ENCODE measurements at places on chromosomes 12 and 14.

GRCh38 chr12:11906286-11906935, 164.3 kb upstream of the BCL2L14 start:
- no peak for DNase-seq

DNA sequence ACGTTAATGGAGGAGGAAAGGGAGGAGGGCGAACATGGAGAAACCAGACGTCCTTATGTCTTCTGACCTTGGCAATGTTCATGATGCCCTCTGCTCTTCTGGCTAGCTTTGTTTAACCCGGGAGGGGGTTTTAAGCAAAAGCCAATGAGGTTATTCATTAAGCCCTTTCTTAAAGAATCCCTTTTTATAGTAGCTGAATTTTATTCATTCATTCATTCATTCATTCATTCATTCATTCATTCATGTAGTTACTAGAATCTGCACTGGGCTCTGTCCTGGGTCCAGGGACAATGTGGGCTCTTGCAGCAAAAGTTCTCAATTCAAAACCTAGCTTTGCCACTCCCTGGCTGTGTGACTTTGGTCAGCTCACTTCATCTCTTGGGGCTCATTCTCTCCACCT, 14.0 kb downstream of the LHX5 start:
- DNase-seq, result no peak

DNA sequence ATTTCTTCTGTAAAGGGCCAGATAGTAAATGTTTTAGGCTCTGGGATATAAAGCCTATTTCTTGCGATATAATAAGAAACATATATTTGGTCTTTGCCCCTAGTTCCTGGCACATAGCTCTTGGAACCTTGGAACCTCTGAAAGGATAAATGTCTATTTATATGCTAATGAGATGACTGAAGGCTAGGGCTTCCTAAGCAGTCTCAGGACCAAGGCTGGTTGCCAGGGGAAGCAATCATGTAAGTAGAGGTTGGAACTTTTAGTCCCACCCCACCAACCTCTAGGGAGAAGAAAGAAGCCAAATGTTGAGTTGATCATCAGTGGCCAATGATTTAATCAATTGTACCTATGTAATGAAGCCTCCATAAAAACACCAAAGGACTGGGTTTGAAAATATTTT, 26.6 kb upstream of the NFYB start:
- DNase-seq, result no peak

DNA sequence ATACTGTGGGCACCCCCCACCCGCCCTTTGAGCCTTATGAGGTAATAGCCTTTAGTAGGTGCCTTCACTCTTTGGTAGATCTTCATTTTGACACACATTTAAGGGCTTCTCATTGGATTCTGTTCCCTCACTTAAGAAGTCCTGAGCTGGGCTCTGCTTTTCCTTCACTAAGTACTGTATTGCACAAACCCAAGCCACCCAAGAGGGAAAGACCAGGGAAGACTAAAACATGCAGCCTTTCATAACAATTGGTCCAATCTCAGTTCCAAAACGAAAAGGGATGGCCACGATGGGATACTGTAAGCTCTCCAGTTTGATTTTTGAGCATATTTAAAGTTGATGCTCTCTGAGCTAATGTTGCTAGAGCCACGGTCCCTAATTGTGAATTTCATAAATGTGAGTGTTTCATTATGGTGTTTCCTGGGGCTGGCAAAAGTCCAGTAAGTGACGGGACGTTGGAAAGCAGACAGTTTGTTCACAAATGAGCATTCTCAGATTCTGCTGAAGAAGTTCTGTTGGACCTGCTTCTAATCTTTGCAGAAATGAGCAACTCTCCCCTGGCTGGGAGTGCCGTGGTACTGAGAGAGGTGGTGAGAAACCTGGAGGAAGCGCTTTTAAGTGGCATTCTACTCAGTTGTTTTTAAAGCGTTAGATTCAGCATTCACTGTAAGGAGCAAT, 9.4 kb downstream of the SSPN start:
- DNase-seq, result no peak

DNA sequence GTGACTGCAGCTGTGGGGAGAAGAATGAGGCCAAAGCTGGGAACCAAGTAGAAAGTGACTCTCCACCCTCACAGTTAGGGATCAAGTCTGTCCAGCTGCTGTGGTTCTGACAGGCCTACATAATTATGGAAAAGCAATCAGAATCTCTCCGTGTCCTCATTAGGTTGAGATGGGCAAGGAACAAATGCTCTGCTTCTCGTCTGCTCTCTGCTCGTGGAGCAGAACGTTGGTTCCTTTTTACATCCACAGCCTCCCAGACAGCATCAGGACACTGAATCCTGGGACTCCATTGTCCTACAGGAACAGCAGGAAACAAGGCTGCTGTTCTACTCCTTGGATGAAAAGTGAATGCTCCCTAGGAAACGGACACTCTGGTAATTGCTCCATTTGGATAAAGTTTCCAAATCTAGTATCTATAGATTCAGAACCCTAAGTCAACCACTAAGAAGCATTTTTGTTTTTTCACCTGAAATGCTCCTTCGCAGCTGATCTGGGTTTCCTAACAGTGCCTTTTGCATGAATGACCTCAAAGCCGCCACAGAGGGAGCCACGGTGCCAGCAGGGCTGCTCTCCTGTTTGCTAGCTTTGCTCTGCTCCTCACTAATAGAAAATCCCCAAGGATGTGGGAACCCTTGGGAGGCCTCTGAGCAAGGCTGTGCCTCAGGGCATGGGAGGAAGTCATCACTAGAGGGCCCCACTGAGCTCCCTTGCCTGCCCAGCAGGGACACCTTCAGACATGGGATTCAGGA, 102.0 kb downstream of the EGLN3 start:
- peak; percentile 7 for DNase-seq

DNA sequence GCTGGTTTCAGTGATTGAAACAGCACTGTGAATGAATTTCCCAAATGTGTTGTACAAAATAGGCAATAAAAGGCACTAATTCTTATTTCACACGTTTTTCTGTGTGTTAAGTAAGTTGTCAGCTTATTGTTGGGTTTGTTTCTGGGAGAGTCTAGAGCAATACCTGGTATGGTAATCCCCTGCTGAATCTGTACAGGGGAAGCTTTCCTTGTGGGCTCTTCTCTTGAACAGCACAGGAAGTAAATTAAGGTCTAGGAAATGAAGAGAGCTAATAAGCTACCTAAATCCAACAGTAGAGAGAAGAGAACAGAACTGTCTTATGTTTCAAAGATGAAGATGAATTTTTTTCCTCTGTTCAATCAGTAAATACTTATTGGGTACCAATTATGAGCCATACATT, 406.7 kb downstream of the TMTC2 start:
- DNase-seq, result no peak

DNA sequence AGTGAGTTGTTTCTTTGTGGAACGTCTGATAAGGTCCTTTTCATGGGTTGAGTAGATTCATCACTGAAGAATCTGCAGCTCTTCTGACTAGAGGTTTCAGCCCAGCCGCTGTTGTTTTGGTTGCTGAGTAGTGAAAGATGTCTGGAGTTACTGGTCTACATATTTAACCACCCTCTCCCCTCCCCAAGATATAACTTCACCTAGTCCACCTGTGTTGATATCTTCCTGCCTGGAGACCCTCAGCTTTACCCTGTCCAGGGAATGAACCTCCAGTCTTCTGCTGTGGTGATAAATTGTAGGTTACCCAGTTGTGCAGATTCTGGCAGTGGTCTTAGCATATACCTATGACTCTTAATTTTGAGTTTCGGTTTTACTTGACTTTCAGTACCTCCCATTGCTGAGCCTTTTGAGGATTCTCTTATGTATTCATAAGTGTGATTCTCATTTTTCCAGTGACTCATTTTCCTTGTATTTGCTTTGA, 62.9 kb downstream of the CCDC91 start:
- DNase-seq, result peak; percentile 81

- no peak for DNase-seq
Observed at GRCh38 chr14:95069547-95069946, 87.8 kb downstream of the DICER1 start.

GRCh38 chr14:50083467-50084337, 32.7 kb downstream of the VCPKMT start:
- peak; percentile 80 for DNase-seq

DNA sequence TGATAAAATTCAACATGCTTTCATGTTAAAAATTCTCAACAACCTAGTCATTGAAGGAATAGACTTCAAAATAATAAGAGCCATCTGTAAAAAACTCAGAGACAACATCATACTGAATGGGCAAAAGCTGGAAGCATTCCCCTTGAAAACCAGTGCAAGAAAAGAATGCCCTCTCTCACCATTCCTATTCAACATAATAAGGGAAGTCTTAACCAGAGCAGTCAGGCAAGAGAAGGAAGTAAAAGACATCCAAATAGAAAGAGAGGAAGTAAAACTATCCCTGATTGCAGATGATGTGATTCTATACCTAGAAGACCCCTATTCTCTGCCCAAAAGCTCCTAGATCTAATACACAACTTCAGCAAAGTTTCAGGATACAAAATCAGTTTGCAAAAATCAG, 52.9 kb downstream of the APOBEC1 start:
- no peak for DNase-seq

- no peak for DNase-seq
Observed at GRCh38 chr14:65106736-65107135, 4.4 kb upstream of the MAX start.

DNA sequence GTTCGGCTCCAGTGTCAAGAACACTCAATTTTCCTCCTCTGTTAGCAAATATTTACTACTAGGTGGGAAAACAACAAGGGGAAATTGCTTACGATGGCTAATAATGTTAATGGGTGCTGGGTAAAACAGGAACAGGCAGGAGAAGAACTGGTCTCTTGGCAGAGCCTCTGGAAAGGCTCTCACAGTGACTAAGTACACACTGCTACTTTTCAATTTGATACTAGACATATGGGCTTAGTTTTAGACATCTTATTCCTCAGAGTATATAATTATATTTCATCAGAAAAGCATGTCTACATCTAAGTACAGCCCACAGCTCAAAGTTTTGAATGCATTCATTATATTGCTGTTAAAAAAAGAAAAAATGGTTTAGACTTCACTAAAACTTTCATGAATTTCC, 65.4 kb upstream of the SAV1 start:
- no peak for DNase-seq

- DNase-seq, result no peak
Observed at GRCh38 chr14:61404637-61405036, 83.3 kb downstream of the PRKCH start.

DNA sequence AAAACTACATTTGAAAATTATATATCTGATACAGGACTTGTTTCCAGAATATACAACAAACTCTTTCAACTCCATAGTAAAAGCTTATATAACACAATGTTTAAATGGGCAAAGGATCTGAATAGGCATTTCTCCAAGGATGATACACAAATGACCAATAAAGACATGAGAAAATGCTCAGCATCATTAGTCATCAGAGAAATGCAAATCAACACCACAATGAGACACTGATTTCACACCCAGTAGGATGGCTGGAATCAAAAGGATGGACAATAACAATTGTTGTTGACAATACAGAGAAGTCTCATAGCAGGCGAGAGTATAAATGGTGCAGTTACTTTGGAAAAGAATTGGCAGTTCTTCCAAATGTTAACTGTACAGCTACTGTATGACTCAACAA, 394.9 kb downstream of the BCL11B start:
- DNase-seq, result no peak

GRCh38 chr12:16325426-16325825, 22.0 kb upstream of the MGST1 start:
- no peak for DNase-seq

GRCh38 chr12:93379326-93379980, 1.7 kb downstream of the NUDT4 start:
- DNase-seq, result no peak

DNA sequence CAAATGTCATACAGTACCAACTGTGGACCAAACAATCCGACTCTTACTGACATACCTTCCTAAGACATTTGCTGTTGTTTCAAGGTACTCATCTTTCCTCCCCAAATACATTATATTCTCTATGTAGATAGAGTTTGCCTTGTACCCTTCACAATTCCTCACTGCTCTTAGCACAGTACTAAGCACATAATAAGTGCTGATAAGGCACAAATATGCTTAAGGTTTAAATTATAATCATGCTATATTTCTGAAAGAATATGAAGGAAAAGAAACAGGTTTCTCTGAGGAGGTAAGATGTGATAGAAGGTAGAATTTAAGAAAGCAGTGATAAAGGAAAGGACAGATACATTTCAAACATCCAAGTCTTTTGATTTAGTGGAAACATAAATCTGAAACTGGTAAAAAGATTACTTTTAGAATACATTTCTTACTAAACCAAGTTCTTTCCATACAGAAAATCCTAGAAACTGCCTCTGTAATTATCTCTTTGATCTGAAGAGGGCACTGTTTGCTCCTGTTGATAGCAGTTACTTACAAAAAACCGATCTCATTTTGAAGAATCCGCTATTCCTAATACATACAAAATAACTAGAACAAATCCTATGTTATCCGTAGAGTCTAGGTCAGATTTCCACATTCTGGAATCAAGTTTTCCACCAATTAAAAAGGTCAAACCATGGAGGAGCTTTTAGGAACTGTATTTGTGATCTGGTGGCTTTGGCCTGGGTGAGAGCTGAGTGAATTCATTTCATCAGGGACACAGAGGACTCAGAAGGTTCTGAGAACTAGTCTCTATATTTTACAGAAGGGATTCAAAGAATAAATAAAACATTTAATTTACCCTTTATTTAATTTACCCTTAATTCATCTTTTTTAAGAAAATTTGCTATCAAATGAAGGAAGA, 311.9 kb downstream of the DAD1 start:
- DNase-seq, result no peak

- no peak for DNase-seq
Observed at GRCh38 chr12:71208053-71208685, 50.4 kb upstream of the TSPAN8 start.

- no peak for DNase-seq
Observed at GRCh38 chr14:94796278-94796677, 26.4 kb upstream of the GSC start.

DNA sequence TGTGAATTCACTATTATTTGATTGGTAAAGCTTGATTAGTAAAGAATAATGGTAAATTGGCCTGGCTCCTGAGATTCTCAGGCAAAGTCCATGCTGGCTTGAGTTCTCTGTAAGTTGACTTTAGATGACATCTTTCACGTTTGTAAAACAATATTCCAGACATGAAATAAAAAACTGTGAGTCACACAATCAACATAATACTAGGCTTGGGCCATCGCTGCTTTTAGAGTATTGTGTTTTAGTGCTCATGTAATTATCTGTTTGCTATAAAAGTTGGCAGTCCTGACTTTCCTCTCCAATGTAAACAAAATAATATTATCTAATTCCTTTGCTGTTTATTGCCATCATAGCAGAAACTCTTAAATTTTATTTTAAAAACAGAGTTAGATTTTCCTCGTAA, 3.9 kb upstream of the TBC1D30 start:
- DNase-seq, result no peak
